CD4-positive, alpha-beta T cell (primary cell): ENCODE measurements at places on chromosomes 7 and 10. TPM values are rescaled to one million over a fixed set of nuclear protein-coding genes. Genes with fewer than 3 reads are reported as not detected.

The AKR1E2 gene
- 26.0 TPM for total RNA-seq

DNA sequence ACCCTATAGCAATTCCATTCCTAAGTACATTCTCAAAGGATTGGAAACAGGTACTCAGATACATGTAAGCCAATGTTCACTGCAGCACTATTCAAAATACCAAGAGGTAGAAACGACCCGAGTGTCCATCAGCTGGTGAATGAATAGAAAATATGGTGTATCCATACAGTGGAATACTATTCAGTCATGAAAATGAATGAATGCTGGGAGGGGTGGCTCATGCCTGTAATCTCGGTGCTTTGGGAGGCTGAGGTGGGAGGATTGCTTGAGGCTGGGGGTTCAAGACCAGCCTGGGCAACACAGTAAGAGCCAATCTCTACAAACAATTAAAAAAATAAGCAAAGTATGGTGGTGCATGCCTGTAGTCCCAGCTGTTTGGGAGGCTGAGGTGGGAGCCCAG lies 62.8 kb downstream of the CLEC2L start:
- DNase-seq = no peak
- peaks cover 57% of the 10 kb centered on the region for H3K36me3 ChIP-seq
- no peak overlapping the region for H3K27ac ChIP-seq
- no peaks in the 10 kb centered on the region for H3K27me3 ChIP-seq
- H3K4me1 ChIP-seq = peaks cover 4% of the 10 kb centered on the region

- peak within 1 kb of the TSS; percentile 56 for H3K27ac ChIP-seq
- peaks cover 9% of the 10 kb centered on the region for H3K36me3 ChIP-seq
- DNase-seq = peak; percentile 80
- peak within 1 kb of the TSS; percentile 61 for H3K4me3 ChIP-seq
Measured at GRCh38 chr7:6636741-6637543, at the start of gene ZNF316. Gene ZNF316 (plus strand): TSS chr7:6637318. CDS start chr7:6642410, 5,092 bp downstream.

DNA sequence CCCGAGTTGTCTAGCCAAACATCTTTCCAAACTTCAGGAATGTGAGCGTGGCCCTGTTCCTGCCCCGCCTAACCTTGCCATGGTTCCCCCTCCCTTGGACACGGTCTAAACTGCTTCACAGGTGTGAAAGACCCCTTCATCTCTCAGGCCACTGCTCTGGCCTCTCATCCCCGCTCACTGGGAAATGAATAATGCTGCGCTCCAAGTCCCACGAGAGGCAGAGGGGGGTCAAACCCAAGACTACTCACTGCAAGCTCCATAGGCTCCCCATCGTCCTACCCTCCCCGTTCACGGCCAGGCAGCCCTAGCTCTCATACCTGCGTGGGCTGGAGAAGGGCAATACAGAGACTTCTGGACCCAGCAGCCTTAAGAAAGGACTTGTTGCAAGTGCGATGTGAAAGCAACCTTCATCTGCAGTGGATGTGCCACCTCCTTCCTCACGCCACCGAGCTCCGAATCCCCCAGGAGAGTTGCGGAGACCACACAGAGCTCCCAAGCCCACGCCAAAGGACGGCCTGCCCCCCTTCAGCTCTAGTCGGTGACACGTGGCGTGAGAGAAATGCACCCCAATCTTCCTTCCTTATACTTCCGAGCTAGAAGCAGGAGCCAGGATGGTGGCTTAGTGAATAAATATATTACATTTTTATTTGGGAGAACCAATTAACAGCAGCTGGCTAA lies 9.7 kb downstream of the ZNF467 start:
- no peak overlapping the region for H3K4me3 ChIP-seq
- no peak for DNase-seq
- H3K27me3 ChIP-seq = no peaks in the 10 kb centered on the region
- no peak overlapping the region for H3K27ac ChIP-seq
- H3K4me1 ChIP-seq = no peaks in the 10 kb centered on the region

GRCh38 chr7:26159243-26159642 lies 7.2 kb downstream of the NFE2L3 start:
- no peak overlapping the region for H3K27ac ChIP-seq
- H3K4me3 ChIP-seq = no peak overlapping the region
- no peaks in the 10 kb centered on the region for H3K36me3 ChIP-seq
- H3K4me1 ChIP-seq = peaks cover 47% of the 10 kb centered on the region
- DNase-seq = no peak
- H3K27me3 ChIP-seq = no peaks in the 10 kb centered on the region

DNA sequence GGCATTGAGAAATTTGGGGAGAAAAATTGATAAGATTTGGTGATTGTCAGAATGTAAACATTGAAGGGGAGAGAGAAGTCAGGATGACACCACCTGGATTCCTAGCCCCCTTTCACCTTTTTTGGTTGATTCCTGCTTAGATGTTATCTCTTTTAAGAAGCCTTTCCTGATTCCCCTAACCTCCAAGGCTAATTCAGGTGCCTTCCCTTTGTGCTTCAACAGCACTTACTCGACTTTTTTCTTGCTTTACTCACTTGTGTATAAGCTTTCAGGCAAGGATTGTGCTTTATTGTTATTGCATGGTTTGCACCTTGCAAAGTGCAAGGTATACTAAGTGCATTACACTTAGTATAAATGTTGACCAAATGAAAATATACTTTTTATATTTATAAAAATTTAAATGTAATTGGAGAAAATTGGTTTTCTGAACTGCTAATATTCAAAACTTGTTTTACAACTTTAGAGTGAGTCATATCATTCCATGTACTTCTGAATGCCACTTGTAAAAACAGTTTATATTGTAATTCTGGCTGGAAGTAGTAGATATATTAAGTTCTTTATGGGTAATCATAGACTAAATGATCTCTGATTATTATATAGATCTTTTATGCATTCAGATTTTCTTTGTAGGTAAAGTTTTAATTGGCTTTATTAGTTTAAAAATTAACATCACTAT lies 13.2 kb downstream of the SHOC2 start:
- no peak overlapping the region for H3K4me3 ChIP-seq
- no peaks in the 10 kb centered on the region for H3K36me3 ChIP-seq
- H3K4me1 ChIP-seq = peaks cover 11% of the 10 kb centered on the region
- no peak overlapping the region for H3K27ac ChIP-seq
- H3K27me3 ChIP-seq = no peaks in the 10 kb centered on the region

The BMI1 gene
- 69.3 TPM for total RNA-seq

DNA sequence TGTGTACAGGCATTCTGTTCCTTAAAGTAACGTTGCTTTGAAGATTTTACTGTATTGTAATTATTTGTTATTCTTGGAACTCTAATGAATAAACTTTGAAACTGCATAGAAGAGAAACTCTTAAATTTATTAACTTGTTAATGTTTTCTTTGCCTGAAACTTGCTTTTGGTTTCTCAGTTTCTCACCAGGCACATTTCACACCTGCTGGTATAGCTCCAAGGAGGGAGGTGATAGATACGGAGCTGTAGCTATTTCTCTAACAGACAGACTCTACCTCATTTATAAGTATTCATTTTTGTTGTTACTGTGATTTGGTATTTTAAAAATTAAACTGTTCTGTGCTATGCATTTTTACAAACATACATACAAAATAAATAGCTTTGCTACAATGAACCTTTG lies 32.7 kb downstream of the R3HCC1L start:
- DNase-seq = no peak
- no peak overlapping the region for H3K4me3 ChIP-seq
- H3K4me1 ChIP-seq = no peaks in the 10 kb centered on the region
- no peaks in the 10 kb centered on the region for H3K27me3 ChIP-seq
- no peak overlapping the region for H3K27ac ChIP-seq

DNA sequence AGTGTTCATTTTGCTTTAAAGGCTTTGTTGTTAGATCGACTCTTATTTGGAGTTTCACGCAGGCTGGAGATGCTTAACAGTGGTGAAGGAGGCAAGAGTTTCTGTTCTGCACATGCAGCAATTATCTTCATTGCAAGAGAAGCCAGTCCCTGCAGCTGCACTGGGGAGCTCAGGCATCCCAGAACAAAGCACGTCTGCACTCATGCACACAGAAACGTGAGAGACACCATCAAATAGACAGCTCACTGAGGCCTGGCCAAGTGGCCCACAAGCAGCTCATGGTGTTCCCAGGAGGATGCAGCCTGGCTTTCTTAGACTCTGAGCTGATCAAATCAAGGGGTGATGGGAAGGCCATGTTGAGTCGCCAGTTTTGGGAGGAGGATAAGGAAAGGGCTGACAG lies 246.1 kb downstream of the CREB5 start:
- H3K4me3 ChIP-seq = no peak overlapping the region
- no peak overlapping the region for H3K27ac ChIP-seq
- DNase-seq = no peak
- peaks cover 3% of the 10 kb centered on the region for H3K27me3 ChIP-seq
- H3K36me3 ChIP-seq = no peaks in the 10 kb centered on the region

- DNase-seq = no peak
- no peak overlapping the region for H3K27ac ChIP-seq
- no peaks in the 10 kb centered on the region for H3K27me3 ChIP-seq
- no peaks in the 10 kb centered on the region for H3K4me1 ChIP-seq
- H3K4me3 ChIP-seq = no peak overlapping the region
Measured at GRCh38 chr7:48255046-48255445, 83.8 kb downstream of the ABCA13 start.

The TMEM213 gene
- not detected for total RNA-seq

DNA sequence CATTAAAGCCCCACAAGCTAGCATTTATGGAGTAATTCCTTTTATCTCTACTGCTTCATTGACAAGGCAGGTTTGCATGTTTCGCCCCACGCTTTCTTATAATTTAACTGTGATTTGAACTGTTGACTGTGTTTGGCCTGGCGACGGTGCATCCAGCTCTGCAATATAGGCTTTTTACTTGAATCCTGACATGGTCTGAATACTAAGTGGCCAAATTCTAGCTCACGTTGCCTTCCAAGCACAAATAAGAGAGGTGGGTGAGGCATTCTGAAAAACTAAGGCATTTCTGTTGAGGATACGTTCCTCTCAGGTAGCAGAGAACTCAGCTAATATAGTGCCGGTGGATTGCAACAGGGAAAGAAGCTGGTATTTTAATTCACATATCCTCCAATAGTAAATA lies 61.8 kb downstream of the NRP1 start:
- no peak overlapping the region for H3K27ac ChIP-seq
- no peaks in the 10 kb centered on the region for H3K4me1 ChIP-seq
- no peak for DNase-seq
- H3K36me3 ChIP-seq = no peaks in the 10 kb centered on the region
- H3K27me3 ChIP-seq = peaks cover 4% of the 10 kb centered on the region

DNA sequence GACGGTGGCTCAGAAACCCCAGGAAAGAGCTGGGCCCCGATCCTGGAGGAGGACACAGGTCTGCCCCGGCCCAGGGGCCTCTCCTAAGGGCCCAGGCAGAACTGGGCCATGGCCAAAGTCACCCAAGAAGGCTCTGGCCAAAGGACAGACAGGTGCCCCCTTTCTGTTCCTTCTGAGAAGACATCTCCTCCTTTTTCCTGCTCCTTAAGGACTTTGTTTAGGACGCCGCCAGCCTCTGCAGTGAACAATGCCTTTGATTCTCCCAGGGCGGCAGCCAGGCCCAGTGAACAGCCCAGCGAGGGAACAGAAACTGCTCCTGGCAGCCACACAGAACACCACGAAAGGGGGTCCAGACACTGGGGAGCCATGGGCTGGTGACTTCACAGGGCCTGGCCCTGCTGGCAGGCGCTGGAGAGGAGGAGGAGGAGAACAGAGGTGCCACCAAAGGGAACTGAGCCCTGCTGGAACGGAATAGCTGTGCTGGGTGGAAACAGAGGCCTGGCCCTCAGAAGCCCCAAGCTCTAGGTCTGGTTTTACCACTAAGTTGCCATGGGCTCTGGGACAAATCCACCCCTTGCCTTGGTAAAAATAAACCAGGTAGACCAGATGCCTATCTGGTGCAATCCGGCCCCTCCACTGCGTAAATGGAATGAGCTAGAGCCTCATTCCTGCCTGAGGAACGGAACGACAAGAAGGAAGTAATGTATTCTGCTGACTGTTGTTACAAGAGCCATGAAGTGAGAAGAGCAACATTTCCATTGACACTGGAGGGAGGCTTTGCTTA lies 163.3 kb upstream of the RHEB start:
- DNase-seq = no peak
- peaks cover 17% of the 10 kb centered on the region for H3K4me1 ChIP-seq
- H3K36me3 ChIP-seq = no peaks in the 10 kb centered on the region
- no peaks in the 10 kb centered on the region for H3K27me3 ChIP-seq
- no peak overlapping the region for H3K27ac ChIP-seq

GRCh38 chr7:123711832-123712293 lies 36.9 kb downstream of the WASL start:
- H3K36me3 ChIP-seq = peaks cover 16% of the 10 kb centered on the region
- no peak overlapping the region for H3K4me3 ChIP-seq
- peaks cover 3% of the 10 kb centered on the region for H3K4me1 ChIP-seq

- peaks cover 39% of the 10 kb centered on the region for H3K36me3 ChIP-seq
- peaks cover 52% of the 10 kb centered on the region for H3K4me1 ChIP-seq
- no peaks in the 10 kb centered on the region for H3K27me3 ChIP-seq
- no peak for DNase-seq
- peak overlapping the region; percentile 33 for H3K4me3 ChIP-seq
Measured at GRCh38 chr10:69360485-69361302, 56.0 kb downstream of the TACR2 start.

The ZYX gene
- 132 TPM for total RNA-seq

GRCh38 chr7:144759653-144760052 lies 76.2 kb downstream of the TPK1 start:
- H3K27ac ChIP-seq = no peak overlapping the region
- H3K27me3 ChIP-seq = no peaks in the 10 kb centered on the region
- no peaks in the 10 kb centered on the region for H3K4me1 ChIP-seq
- peaks cover 7% of the 10 kb centered on the region for H3K36me3 ChIP-seq
- no peak for DNase-seq
- no peak overlapping the region for H3K4me3 ChIP-seq

DNA sequence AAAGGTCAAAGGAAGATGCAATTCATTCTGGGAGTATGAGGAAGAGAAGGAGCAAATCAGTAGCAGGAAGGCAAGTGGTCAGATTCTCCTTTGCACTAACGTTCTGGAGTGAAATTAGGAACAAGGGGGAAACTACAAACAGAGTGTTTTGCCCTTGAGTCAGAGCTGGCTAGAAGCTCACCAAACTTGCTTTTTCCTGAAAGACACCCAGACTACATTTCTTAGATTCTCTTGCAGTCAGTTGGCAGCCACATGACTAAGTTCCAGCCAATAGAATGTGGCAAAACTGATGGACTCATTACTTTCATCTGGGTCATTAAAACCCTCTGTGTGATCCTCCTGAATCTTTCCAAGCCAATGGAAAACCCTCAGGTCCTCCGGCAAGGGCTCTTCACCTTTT lies 18.6 kb upstream of the DLX5 start:
- DNase-seq = no peak
- no peaks in the 10 kb centered on the region for H3K4me1 ChIP-seq
- peaks cover 54% of the 10 kb centered on the region for H3K27me3 ChIP-seq
- H3K27ac ChIP-seq = no peak overlapping the region

DNA sequence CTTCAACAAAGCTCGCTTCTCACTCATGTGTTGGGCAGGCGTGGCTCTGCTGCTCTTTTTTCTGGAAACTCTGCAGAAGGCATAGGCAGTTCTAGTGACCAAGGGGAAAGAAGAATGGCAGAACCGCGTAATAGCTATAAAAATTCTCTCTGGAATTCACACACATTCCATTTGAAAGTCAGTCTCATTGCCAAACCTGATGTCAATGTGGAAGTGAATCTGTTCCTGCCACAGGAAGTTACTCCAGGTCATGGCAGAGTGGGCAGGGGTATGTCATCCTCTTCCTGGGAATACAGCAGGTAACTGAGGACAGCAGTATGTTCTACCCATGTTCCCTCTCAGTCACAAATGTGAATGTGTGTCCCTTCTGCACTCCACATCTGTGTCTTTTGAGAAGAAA lies 8.2 kb upstream of the PAXIP1 start:
- no peak for DNase-seq
- H3K27me3 ChIP-seq = no peaks in the 10 kb centered on the region
- H3K4me3 ChIP-seq = no peak overlapping the region

The KCNIP2 gene
- 0.77 TPM for total RNA-seq
